ENCODE measurements at places on chromosomes 3 and 15.

DNA sequence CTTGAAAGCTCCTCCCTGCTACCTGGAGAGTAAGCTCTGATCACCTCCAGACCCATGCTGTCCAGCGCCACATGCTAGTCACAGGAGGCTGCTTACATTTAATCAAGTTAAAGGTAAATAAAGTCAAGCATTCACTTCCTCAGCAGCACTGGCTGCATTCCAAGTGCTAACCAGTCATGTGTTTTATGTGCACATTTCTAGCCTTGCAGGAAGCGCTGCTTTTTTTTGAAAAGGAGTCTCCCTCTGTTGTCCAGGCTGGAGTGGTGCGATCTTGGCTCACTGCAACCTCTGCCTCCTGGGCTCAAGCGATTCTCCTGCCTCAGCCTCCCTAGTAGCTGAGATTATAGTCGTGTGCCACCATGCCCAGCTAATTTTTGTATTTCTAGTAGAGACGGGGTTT lies 279.2 kb downstream of the GABRG3 start:
- no peak for DNase-seq

DNA sequence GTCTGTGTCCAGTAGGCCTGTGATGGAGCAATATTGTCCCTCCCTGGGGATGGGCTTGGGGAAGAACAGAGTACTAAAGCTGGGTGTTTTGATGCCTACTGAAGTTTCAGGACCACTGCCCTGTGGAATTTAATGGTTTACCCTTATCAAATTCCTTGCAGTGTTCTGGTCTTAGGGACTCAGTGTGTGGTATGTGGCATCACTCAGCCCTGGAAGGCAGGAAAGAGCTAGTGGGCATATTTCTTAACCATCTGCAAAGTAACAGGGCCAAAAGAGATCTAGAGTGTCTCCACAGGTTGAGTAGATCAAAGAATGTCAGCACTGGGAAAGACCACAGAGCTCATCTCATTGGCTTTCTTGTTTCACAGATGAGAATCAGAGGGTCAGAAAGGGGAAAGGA lies 11.8 kb upstream of the SCN10A start:
- DNase-seq: no peak

GRCh38 chr3:61645148-61645547 lies 83.8 kb downstream of the PTPRG start:
- no peak for DNase-seq

DNA sequence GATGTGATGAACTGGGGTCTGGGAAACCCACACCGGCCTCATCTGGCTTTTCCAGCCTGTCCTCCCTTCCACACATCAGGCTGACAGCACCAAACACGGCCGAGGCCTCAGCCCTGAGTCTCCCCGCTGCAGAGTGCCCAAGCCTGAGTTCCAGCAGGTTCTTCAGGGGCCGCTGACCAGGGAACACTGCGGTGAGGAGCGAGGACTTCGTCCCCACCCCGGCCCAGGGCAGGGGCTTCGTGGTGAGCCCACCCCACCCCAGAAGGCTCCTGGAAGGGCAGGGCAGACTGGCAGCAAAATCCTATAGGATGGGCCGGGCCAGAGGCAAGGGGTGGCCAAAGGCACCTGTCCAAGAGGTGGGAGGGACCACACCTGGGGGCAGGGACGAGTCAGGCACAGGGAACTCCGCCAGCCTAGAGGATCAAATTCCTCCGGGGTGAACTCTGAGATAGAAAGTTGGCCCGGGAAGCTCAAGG lies at the start of gene SLC51A:
Gene SLC51A, plus strand, starts transcription at position 446 of the 476 bp plus-strand sequence. CDS start 179 bp downstream, outside the sequence.
- DNase-seq: no peak

- no peak for DNase-seq
Observed at GRCh38 chr3:67500709-67501108, 153.7 kb downstream of the SUCLG2 start.

GRCh38 chr15:90071220-90071807 lies 31.0 kb downstream of the IDH2 start:
- DNase-seq: no peak

Data from NCI-H187 treated with DMSO at 0.1 percent for 48 hours (cell line).